Iris pigment epithelial cell (primary cell): ENCODE measurements at places on chromosomes 4 and X.

DNA sequence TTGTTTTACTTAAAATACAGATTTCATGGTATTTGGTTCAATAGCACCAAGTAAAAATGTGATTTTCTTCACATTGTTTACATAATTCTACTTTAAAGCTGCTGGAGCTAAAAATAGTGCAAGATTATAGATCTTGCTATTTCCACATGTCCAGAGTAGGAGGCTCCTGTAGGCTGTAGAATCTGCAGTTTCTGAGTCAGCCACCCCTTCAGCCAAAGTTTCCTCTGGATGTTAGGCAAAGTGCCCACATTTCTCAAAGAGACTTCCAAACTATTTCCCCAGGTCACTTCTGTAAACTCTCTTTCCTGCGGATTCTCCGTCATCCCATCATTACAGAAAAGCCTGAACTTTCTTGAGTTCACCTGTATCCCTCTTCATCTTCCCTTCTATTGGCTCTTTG, 342.5 kb upstream of the FSTL5 start:
- DNase-seq = peak; percentile 54

DNA sequence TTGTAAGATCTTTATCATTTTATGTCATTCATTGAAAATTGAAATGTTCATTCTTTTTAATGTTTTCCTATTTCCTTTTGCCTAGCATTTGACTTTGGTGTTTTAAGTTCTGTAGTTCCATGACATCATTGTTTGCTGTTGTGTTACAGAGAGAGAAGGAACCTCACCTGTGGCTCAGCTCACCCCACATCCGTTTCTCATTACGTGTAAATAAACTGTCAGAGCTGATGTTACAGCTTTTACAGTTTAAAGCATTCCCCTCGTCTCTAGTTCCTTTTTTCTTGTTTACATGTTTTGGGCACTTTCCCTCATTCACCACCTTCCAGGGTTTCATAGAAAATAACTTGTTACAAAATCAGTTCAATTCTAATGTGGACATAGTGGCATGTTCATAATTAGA, 137.2 kb downstream of the FNIP2 start:
- DNase-seq = no peak

DNA sequence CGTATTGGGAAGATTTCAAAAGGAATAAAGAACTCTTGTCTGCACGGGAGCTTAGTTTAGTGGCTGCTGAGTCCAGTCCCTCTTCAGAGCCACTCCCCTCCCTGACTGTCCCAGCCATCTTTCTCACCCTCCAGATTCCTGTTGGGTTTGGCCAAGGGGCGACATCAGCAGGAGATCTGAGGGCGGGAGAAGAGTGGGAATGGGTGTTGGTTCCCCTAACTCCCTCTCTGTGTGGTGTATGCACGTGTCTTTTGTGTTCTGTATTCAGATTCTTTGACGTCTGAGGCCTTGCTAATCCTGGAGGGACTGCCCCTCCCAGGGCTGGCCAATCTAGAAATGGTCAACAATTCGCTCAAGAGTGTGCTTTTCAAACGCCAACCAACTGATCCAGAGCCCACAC, 37.4 kb downstream of the CYTL1 start:
- DNase-seq = no peak

GRCh38 chrX:99522450-99522849, 887.6 kb downstream of the PCDH19 start:
- no peak for DNase-seq

- DNase-seq = peak; percentile 70
These were observed 5.1 kb upstream of the MYOZ2 start for GRCh38 chr4:119130365-119131065.

DNA sequence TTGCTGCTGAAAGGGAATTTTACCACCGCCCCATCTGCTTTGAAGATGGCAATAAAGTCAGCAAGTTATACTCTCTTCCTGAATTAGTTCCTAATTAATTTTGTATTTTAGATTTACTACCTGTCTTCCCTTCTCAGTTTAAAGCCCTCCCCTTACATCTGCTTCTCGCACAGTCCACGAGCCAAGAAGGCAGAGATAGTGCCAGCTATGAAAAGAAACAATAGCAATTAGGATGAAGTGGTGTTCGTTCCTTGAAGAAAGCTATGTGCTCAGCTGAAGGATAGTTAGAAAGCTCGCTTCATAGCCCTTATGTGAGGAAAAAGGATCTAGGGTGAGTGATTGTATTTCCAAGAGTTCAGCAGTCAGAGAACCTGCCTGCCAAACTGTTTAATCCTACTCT, 1678.8 kb upstream of the TENM3 start:
- no peak for DNase-seq

DNA sequence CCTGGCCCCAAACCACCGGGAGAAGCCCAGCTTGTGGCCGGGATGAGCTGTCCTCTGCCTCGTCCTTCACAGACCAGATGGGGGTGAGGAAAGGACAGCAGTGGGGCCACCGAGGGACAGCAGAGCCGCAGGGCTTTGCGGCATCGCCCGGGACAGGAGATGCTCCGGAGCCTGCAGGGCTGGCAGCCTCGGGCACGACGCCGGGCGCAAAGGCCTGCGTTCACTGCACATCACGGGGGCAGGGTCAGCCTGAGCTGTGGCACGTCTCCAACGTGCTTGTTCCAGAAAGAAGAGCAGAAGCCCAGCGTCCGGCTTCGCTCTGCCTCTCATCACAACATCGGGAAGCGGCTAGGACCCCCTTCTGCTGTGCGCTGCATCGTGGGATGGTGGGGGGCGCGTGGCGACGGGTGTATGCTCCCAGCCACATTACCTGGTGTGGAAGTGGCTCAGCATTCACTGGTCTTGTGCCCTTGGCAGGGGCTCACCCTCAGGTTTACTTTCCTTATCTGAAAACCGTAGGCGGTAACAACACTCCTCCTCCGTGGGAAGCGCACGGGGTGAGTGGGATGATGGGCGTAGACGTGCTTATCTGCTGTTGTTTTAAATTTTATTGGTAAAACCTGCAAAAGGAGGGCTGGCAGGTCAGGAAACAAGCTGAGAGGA, 7.4 kb downstream of the TADA2B start:
- no peak for DNase-seq
